Prostate gland (tissue), 2 donors: ENCODE measurements at places on chromosomes 4 and X. TPM values are rescaled to one million over a fixed set of nuclear protein-coding genes. Genes with fewer than 3 reads are reported as not detected.

The SETD7 gene
- total RNA-seq: 100 TPM

DNA sequence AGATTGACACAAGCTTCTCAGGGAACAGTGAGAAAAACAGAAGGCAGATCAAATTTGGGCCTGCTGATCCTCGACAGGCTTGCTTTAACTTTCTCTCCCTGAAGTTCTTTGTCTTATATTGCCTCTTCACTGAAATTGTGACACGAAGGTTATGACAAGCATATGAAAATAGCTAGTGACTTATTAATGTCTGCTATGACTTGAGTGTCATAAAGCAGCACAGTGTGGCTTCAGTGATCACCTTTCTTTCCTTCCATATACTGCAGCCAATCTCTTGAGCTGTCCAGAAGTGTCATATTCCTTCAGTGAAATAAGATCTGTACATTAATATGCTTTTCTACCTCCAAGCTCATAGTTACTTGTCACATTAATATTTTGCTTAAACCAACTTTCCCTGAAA, 870.2 kb downstream of the C4orf33 start:
- no peaks in the 10 kb centered on the region for H3K27me3 ChIP-seq
- no peak overlapping the region for H3K4me3 ChIP-seq
- no peak for DNase-seq
- no peaks in the 10 kb centered on the region for H3K4me1 ChIP-seq
- no peak overlapping the region for H3K27ac ChIP-seq
- H3K36me3 ChIP-seq: no peaks in the 10 kb centered on the region

GRCh38 chrX:68848189-68848940, 19.5 kb downstream of the EFNB1 start:
- H3K36me3 ChIP-seq: no peaks in the 10 kb centered on the region
- no peak overlapping the region for H3K4me3 ChIP-seq
- no peaks in the 10 kb centered on the region for H3K4me1 ChIP-seq
- no peak overlapping the region for H3K27ac ChIP-seq
- no peak for DNase-seq

The GPAT3 gene
- 1.2 TPM for total RNA-seq
